GM12878 (cell line): ENCODE measurements at places on chromosomes 16 and 17. TPM values are rescaled to one million over a fixed set of nuclear protein-coding genes. Genes with fewer than 3 reads are reported as not detected.

Gene PLA2G10
- total RNA-seq, result not detected in 2 replicates

Gene HSD11B2
- total RNA-seq, result 0.16 and 0.18 TPM in 2 replicates

Gene MILR1
- total RNA-seq, result 13.2 and 16.7 TPM in 2 replicates

Gene TEKT5
- total RNA-seq, result 0.80 and 2.2 TPM in 2 replicates

Gene TEKT1
- total RNA-seq, result not detected in 2 replicates

Gene RHOT1
- total RNA-seq, result 16.5 and 16.8 TPM in 2 replicates

GRCh38 chr16:8712589-8713361 lies 38.4 kb downstream of the ABAT start:
- DNase-seq, result no peak

GRCh38 chr16:23357761-23358290 lies 55.7 kb downstream of the SCNN1B start:
- DNase-seq, result no peak

DNA sequence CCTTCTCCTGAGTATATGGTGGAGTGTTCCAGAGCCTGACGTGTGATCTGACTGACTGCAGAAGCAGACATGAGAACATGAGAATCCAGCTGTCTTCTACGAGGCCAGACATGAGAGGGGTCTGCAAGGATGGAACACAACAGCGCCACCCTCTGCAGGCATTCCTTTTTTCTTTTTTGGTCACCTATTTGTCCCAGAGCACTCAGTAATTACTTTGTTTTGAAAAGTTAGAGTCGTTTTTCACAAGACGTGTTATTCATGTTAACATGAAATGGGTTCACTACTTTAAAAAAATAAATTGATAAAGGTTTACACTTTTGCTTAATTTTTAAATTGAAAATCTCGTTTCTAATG lies 43.8 kb upstream of the ATP2A3 start:
- DNase-seq, result no peak

GRCh38 chr17:8337802-8338752 lies 1.6 kb upstream of the ODF4 start:
- no peak for DNase-seq

DNA sequence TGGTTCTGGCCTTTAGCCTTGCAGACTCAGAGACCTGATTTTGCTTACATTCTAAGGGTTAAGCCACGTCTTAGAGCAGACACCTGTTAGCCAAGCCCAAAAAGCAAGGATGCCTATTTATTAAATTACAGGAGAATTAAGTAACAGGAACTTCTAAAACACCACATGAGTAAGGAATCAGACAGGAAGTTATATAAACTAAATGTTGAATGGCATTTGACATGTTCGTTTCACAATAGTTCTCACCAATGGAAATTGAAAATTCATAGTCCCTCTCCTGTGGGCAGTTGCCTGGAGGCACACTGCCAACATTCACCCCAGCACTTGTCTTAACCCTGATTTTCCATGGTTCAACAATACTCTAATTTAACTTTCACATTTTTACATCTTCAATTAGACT lies 9.0 kb downstream of the KRTAP9-7 start:
- DNase-seq, result no peak

- DNase-seq, result no peak
These were observed 20.8 kb downstream of the CIBAR2 start for GRCh38 chr16:85091522-85091910.
